ENCODE measurements at places on chromosomes 16 and 17. TPM values are rescaled to one million over a fixed set of nuclear protein-coding genes. Genes with fewer than 3 reads are reported as not detected.

GRCh38 chr17:42274812-42275526 is 1.2 kb downstream of the STAT5B start:
- peaks cover 37% of the 10 kb centered on the region for H3K4me1 ChIP-seq
- no peaks in the 10 kb centered on the region for H3K36me3 ChIP-seq
- H3K27ac ChIP-seq, result peak overlapping the region; percentile 94
- no peak for DNase-seq
- H3K27me3 ChIP-seq, result no peaks in the 10 kb centered on the region

GRCh38 chr16:68111379-68111778 is 26.2 kb downstream of the NFATC3 start:
- no peak for DNase-seq
- no peak overlapping the region for H3K4me3 ChIP-seq
- no peak overlapping the region for H3K27ac ChIP-seq
- H3K4me1 ChIP-seq, result no peaks in the 10 kb centered on the region
- H3K36me3 ChIP-seq, result no peaks in the 10 kb centered on the region
- no peaks in the 10 kb centered on the region for H3K27me3 ChIP-seq

STH gene
- not detected for total RNA-seq

KRTAP1-1 gene
- total RNA-seq, result not detected

DNA sequence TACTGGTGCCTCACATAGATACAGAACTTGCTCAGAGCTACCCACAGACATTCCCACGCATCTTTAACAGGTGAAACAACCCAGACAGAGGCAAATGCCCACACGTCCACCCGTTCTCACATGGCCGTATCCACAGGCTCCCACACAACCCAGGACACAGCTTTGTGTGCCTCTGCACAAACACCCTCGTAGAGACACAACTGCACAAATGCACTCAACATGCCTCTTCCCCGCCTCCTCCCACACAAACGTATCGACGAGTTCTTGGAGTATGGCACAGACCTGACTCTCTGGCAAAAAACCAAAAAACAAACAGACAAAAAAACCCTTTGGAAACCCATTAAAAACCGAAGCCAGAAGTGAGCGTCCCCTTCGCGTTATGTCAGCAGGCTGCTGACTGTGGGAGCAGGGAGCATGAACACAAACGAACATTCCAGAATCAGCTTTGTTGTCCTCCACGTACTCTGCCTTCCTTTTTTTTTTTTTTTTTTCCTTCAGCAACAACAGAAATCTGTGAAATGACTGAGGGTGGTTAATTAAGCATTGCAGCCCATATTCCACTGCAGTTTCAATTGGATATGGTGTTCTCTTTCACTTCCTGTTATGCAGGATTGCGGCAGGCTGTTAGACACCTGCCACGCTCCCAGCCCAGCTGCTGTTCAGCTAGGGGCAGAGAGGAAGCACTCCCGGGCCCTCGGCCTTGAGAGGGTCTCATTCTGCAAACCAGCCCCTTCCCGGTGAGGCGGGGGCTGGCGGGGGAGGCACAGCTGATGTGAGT is 313.7 kb downstream of the MAF start:
- H3K4me3 ChIP-seq, result no peak overlapping the region
- no peaks in the 10 kb centered on the region for H3K27me3 ChIP-seq
- DNase-seq, result no peak
- H3K4me1 ChIP-seq, result no peaks in the 10 kb centered on the region
- no peak overlapping the region for H3K27ac ChIP-seq

DNA sequence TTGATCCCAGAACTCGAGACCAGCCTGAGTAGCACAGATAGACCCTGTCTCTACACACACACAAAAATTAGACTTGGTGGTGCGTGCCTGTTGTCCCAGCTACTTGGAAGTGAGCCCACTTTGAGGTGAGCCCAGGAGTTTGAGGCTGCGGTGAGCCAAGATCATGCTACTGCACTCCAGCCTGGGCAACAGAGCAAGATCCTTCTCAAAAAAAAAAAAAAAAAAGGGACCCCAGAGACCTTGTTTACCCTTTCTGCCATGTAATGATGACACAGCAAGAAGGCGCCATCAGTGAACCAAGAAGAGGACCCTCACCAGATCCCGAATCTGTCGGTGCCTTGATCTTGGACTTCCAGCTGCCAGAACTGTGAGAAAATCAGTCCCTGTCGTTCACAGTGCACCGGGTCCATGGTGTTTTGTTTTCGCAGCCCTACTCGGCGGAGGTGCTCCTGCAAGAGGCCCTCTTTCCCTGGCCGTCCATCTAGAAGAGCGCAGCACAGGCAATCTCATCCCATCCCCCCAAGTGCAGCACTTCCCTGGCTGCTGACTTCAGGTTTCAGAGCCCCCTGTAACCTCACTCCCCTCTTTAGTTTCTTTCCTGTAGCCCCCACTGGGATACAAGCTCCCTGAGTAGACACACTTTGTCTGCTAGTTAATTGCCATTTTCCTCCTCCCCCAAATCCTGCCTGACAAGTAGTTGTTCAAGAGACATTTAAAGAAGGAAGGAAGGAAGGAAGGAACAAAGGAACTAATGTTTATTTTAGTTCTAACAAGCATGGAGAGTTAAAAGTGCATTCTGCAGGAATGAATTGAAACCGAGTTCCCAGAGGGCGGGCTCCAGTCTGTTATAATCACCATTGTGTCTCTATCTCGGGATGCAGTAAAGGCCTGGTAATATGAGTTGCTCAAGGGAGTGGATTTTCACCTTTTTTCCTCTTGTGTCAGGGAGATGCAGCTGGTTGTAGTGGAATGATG is 115.3 kb downstream of the SNX29 start:
- H3K27ac ChIP-seq, result no peak overlapping the region
- H3K27me3 ChIP-seq, result no peaks in the 10 kb centered on the region

DNA sequence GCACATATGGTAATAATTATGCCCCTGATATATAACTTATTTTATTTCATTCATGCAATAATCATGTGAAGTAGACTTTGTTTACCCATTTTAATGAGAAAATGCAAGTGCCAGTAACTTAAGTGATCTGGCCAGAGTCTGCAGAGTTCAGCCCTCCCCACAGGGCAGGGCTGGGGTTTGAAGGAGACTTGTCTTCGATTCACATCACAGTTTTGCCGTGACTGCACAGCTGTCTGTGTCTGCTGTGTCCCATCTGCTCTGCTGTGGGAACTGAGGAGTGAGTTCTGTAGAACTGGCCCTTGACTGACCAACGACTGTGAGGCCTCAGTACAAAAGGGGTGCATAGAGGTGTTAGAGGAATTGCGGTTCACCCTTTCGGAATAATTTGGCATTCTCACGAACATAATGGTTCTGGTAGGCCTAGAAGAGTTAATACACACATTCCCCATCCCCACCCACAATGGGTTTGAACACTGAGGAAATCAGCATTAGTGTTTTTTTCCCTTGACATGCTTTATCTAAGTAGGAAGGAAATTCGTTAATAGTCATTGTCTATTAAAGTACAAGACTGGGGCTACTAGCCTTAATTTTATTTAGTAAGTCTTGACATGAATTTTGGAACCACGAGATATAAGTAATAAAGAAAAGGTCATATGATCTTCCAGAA is 113.6 kb upstream of the MON1B start:
- no peaks in the 10 kb centered on the region for H3K27me3 ChIP-seq
- H3K27ac ChIP-seq, result no peak overlapping the region
- H3K4me3 ChIP-seq, result no peak overlapping the region
- H3K36me3 ChIP-seq, result no peaks in the 10 kb centered on the region
- no peak for DNase-seq

DNA sequence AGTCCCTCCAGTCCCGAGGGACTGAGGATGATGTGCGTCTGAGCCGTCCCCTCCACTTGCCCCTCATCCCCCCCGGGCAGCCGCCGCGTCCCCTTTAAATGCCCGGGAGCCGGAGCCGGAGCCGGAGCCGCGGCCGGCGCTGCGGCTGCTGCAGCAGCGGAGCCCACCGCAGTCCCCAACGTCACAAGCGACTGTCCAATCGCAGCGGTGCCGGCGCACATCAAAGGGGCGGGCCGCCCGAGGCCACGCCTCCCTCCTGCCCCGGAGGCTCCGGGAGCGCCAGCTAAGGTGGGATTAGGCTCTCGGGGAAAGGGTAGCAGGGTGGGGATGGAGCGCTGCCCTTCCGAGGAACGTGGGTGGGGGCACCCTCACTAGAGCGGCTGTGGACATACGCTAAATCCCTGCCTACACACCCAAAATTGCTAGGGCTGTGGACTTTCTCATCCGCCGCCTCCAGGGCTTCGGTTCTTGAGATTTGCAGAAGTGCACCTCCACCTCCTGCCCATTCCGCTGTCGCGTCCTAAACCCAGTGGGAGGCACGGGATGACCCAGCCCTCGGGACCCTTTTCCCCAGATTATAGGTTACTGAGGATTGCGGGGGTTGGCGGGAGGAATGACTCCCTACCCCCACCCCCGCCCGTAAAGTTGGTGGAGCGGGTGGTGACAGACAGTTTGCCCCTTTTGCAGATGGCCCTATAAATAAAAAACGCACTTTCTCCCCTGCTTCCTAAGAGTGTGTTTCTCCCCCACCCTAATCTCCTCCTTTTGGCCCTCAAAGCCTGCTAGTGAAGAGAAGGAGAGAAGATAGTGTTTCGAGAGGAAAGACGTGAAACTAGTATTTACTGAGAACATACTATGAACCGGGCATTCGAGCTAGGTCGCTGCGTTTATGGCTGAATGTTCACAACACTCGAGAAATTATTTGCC is at the start of gene PHOSPHO1:
Gene PHOSPHO1, minus strand, starts transcription at position 152 of the 927 bp plus-strand sequence. CDS start 4,096 bp downstream, outside the sequence.
- H3K4me3 ChIP-seq, result peak within 1 kb of the TSS; percentile 86
- no peaks in the 10 kb centered on the region for H3K36me3 ChIP-seq
- no peak for DNase-seq
- H3K27me3 ChIP-seq, result peaks cover 5% of the 10 kb centered on the region

- H3K27me3 ChIP-seq, result no peaks in the 10 kb centered on the region
- no peak overlapping the region for H3K27ac ChIP-seq
- H3K4me1 ChIP-seq, result no peaks in the 10 kb centered on the region
- no peak for DNase-seq
Measured at GRCh38 chr17:1947229-1947742, 77.8 kb downstream of the RTN4RL1 start.

- no peaks in the 10 kb centered on the region for H3K36me3 ChIP-seq
- H3K27me3 ChIP-seq, result no peaks in the 10 kb centered on the region
- no peak overlapping the region for H3K4me3 ChIP-seq
- no peak overlapping the region for H3K27ac ChIP-seq
Measured at GRCh38 chr16:24610416-24610755, 71.0 kb downstream of the RBBP6 start.

DNA sequence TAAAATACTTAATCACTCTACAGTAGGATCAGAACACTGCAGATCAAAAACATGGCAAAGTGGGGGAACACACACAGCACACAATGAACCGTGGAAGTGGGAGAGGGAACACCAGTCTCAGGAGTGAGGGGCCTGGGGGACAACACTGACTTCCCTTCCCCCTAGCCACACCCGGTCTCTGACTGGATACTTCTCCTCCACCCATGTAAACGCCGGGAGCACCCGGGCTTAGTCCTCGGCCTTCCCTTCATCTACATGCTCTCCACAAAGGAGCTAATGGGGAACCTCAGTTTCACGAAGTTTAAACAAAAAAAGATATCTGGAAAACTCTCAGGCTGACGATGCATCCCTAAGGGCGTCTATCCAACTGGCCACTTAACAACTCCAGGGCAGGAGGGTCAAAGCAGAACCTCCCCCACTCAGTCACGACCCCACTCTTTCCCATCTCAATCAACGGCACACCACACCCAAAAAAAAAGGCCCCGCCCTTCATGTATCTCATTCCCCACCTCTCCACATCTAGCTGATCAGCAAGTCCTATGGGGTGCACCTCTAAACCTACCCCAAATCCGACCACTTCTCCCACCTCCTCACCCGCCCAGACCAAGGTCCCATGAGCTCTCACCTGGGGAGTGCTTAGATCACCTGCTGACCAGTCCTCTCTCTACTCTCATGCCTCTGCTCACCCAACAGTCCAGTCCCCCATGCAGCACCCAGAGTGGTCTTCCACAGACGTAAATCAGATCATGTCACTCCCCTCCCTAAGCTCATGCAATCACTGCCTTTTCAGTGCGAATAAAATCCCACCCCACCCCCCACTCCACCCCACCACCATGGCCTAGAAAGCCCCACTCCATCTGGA is 7.4 kb downstream of the ZDHHC7 start:
- peaks cover 84% of the 10 kb centered on the region for H3K4me1 ChIP-seq
- H3K4me3 ChIP-seq, result peak overlapping the region; percentile 33
- 0 out of 2 replicates have a peak, but pooled peaks cover 3% of the 10 kb centered on the region for H3K36me3 ChIP-seq
- DNase-seq, result no peak

GRCh38 chr17:29742210-29742513 is 119.5 kb upstream of the CORO6 start:
- no peak overlapping the region for H3K27ac ChIP-seq
- H3K36me3 ChIP-seq, result no peaks in the 10 kb centered on the region
- H3K27me3 ChIP-seq, result no peaks in the 10 kb centered on the region
- no peak for DNase-seq

- H3K4me1 ChIP-seq, result no peaks in the 10 kb centered on the region
- no peak overlapping the region for H3K4me3 ChIP-seq
- H3K27ac ChIP-seq, result no peak overlapping the region
- no peaks in the 10 kb centered on the region for H3K36me3 ChIP-seq
- DNase-seq, result no peak
Measured at GRCh38 chr17:55664287-55664686, 58.4 kb downstream of the TMEM100 start.

- no peak overlapping the region for H3K4me3 ChIP-seq
- no peaks in the 10 kb centered on the region for H3K36me3 ChIP-seq
- no peaks in the 10 kb centered on the region for H3K27me3 ChIP-seq
- H3K27ac ChIP-seq, result no peak overlapping the region
- no peak for DNase-seq
Measured at GRCh38 chr17:72937707-72938106, 154.8 kb downstream of the SLC39A11 start.

DNA sequence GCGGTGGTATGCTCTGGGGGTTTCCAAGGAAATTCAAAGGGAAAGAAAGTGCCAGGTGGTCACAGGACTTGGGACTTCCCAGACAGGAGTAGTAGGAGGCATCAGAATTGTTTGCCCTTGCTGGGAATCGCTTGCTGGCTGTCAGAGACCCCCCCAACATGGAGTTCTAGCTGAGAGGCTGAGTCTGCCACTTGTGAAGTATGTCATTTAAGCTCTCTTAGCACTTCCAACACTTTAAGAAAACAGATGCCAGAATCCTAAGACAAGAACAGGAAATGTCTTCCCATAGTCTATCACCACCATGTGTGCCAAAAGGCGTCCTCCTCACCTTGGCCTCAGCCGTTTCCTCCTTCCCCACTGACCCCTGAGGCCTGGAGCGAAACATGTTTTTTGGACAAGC is 193.8 kb upstream of the IRX3 start:
- H3K36me3 ChIP-seq, result no peaks in the 10 kb centered on the region
- no peak overlapping the region for H3K4me3 ChIP-seq
- no peak for DNase-seq
- no peaks in the 10 kb centered on the region for H3K4me1 ChIP-seq

- H3K36me3 ChIP-seq, result peaks cover 3% of the 10 kb centered on the region
- H3K4me3 ChIP-seq, result no peak overlapping the region
- H3K27me3 ChIP-seq, result no peaks in the 10 kb centered on the region
- DNase-seq, result no peak
Measured at GRCh38 chr17:75009139-75009724, 3.2 kb upstream of the MRPL58 start.
